ENCODE measurements at places on chromosomes 4 and X. TPM values are rescaled to one million over a fixed set of nuclear protein-coding genes. Genes with fewer than 3 reads are reported as not detected.

FAM9A gene
- total RNA-seq: not detected

LRIT3 gene
- 0.25 TPM for total RNA-seq

CT47B1 gene
- not detected for total RNA-seq

SH3TC1 gene
- total RNA-seq: 1.7 TPM

REELD1 gene
- total RNA-seq: not detected

LETM1 gene
- 57.3 TPM for total RNA-seq

SLC34A2 gene
- 0.25 TPM for total RNA-seq

CLDN22 gene
- not detected for total RNA-seq

GLOD5 gene
- not detected for total RNA-seq

RNF4 gene
- total RNA-seq: 33.9 TPM
